Stimulated activated CD8-positive, alpha-beta memory T cell treated with anti-CD3 and anti-CD28 coated beads, Interleukin-7, amount 100 ng/mL, for 1 hour (primary cell): ENCODE measurements at places on chromosomes 2 and 18.

GRCh38 chr18:79742076-79742475, 55.7 kb upstream of the KCNG2 start:
- DNase-seq = no peak

- DNase-seq = peak; percentile 40
Observed at GRCh38 chr2:113175042-113175628, 1.4 kb downstream of the PSD4 start.

- DNase-seq = no peak
Observed at GRCh38 chr2:38654528-38655381, 11.2 kb upstream of the GALM start.

DNA sequence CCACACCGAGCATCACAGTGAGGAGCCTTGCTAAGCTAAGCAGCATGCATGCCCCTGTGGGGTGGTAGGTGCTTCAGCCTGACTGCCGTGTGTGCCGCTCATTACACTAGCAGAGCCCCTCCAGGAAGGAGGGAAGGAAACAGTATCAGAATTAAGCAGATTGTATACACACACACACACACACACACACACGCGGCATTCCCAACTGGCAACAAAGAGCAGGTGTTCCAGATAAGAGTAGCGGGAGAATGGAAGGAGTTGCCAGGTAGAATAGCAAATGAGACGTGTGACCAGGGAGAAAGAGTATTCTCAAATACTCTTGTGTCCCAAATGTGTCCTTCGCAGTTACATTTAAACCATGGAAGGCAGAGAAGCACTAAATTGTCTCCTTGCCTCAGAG, 47.6 kb upstream of the TTC39C start:
- no peak for DNase-seq

DNA sequence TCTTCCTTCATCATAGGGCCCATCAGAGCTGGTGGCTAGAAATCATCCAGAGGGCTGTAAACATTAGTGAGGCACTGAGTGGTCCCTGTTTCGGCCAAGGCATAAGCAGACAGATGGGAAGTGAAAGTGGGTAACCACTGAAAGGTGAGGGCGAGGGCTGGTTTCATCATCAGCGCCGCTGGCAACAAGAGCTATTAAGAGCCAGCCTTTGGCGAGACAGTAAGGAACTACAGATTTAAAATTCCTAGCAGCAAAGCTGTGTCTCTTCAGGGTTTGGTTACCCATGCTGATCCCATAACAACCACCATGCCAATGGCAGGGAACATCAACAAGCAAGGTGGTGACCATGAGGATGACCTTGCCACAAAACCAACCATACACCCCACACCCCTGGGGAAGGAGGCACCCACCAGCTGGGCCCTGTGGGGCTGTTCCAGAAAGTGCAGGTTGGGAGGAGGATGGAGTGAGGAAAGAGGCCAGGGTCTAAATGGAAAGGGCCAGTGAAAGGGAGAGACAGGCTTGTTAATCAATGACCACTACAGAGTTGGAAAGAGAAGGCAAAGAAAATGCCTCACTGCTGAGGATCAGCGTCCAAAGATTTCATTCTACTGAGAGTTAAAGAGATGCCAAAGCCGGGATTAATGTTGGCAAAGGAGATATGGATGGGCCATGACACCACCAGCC, 9.0 kb upstream of the SLC20A1 start:
- DNase-seq = no peak

DNA sequence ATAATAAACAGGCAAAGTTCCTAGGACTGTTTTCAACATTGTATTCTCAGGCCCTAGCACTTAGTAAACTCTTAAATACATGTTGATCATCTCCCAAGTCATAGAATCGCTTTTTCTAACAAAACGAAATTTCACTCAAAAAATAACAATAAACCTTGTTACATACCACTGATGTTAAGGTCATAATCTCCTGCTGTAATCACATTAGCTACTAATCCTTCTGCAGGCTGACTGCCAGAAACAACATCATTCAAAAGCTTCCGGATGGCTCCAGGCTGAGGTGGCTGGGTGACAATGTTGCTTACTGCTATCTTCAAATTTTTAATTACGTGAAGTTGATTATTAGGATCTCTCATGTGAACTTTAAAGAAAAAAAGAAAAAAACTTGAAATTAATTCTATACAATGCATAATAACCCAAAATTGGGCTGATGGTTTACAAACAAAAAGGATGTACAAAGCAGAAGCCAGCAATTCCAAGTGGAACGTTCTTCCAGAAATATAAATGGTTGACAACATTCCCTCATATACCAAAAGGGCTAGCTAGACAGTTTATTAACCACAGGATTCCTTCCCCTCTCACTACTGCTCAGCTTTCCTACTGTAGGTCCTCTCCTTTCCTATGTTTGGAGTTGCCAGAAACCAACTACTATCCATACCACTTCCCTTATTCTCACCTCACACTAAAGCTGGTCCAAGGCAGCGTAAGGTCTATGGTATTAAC, 11.6 kb downstream of the TRAPPC8 start:
- DNase-seq = no peak

DNA sequence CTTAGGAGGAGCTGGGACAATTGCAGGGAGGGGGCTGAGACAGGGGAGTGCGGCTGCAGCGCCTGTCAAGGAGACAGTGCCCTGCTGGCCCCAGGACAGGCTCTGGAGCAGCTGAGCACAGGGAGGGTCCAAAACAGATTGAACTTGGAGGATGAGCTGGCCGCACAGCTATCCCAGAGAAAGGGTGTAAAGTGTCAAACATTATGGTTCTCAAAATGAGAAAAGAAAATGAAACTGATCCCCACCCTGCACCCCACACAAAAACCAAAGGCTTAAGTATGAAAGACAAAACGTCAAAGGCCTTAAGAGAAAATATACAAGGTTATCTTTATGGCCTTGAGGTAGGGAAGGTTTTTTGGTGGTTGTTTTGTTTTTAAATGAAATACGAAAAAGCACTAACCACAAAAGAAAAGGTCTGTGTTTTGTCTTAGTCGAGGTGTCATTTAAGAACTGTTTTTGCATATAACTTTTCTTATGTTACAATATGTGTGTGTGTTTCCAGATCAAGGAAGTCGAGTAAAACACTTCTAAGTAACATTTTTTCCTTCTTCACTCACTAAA, 111.8 kb downstream of the HDAC4 start:
- no peak for DNase-seq

DNA sequence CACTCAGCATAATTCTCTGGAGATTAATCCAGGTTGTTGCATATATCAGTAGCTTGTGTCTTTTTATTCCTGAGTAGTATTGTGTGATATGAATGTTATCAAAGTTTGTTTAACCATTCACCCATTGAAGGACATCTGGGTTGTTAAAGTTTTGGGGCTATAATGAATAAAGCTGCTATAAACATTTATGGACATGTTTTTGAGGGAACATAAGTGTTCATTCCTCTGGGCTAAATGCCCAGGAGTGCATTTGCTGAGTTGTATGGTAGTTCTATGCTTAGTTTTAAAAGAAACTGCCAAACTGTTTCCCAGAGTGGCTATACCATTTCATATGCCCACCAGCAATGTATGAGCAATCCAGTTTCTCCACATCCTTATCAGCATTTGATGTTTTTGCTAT, 21.8 kb upstream of the KCNJ13 start:
- DNase-seq = no peak
